Activated T-helper 1 cell treated with anti-CD3 and anti-CD28 coated beads, Interleukin-12 subunit alpha, Interleukin-12 subunit beta, Interleukin-2, Interleukin-4 antibody, amounts not matched to agents 30 ng/mL and 10 ng/mL and 1 ng/mL, durations not matched to agents 14 hours and 24 hours and 36 hours (primary cell): ENCODE measurements at places on chromosomes 3 and 15.

- H3K36me3 ChIP-seq = peaks cover 2% of the 10 kb centered on the region
- no peak overlapping the region for H3K4me3 ChIP-seq
- peaks cover 5% of the 10 kb centered on the region for H3K27me3 ChIP-seq
- H3K27ac ChIP-seq = no peak overlapping the region
- peaks cover 11% of the 10 kb centered on the region for H3K4me1 ChIP-seq
Observed at GRCh38 chr3:33173672-33174071, 44.9 kb downstream of the SUSD5 start.

- no peak for DNase-seq
- H3K27ac ChIP-seq = no peak overlapping the region
- no peak overlapping the region for H3K4me3 ChIP-seq
- peaks cover 11% of the 10 kb centered on the region for H3K27me3 ChIP-seq
Observed at GRCh38 chr15:65060641-65061397, 7.0 kb downstream of the RASL12 start.

DNA sequence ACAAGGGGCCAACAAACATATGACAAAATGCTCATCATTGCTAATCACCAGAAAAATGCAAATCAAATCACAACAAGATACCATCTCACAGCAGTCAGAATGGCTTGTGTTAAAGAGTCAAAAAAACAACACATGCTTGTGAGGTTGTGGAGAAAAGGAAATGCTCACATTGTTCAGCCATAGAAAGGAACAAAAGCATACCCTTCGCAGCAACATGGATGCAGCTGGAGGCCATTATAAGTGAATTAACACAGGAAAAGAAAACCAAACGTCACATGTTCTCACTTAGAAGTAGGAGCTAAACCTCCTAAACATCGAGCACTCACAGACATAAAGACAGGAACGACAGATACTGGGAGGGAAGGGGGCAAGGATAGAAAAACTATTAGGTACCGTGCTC, 678.4 kb upstream of the GRM7 start:
- no peaks in the 10 kb centered on the region for H3K4me1 ChIP-seq
- H3K27me3 ChIP-seq = no peaks in the 10 kb centered on the region
- no peak for DNase-seq

- H3K27me3 ChIP-seq = no peaks in the 10 kb centered on the region
- no peaks in the 10 kb centered on the region for H3K36me3 ChIP-seq
- H3K27ac ChIP-seq = no peak overlapping the region
- no peak overlapping the region for H3K4me3 ChIP-seq
- DNase-seq = no peak
- H3K4me1 ChIP-seq = no peaks in the 10 kb centered on the region
Observed at GRCh38 chr3:182412066-182412465, 381.2 kb upstream of the ATP11B start.
